NCI-H1417 treated with DMSO at 0.1 percent for 48 hours (cell line): ENCODE measurements at places on chromosomes 2 and 18.

DNA sequence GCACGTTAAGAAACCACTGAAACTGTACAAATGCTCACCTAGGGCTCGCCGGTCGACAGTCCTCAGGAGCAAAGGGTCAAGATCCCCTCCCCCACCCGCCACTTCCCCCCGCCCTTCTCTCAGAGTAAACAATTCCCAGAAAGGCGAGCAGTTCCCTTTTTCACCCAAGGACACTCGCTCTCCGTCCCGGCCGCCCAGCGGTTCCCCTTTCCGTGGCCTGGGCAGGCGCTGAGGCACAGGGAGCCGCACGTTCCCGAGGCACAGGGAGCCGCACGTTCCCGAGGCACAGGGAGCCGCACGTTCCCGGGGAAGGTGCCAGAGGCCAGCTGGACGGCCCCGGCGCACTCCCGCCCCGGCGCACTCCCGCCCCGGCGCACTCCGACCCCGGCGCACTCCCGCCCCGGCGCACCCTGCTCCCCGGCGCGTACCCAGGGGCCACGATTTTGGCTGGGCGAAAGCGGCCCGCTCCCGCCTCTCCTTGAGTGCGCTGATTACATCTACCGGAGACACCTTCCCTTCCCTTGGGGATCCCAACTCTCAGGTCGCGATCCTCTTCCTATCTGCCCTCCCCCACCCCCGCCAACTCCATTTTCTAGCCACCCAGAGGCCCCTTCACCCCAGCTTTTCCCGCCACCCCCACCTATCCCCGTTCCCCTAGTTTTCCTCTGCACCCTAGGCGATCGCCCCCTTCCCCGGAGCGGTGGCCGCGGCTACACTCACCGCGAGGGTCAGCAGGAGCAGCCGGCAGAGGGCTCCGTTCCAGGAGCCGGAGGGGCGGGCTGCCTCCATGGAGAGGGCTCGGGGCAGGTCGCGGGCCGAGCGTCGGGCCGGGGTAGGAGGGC is 817 bp downstream of the DSC2 start:
- DNase-seq: no peak

- DNase-seq: no peak
Measured at GRCh38 chr2:199556527-199557285, 99.0 kb upstream of the SATB2 start.

DNA sequence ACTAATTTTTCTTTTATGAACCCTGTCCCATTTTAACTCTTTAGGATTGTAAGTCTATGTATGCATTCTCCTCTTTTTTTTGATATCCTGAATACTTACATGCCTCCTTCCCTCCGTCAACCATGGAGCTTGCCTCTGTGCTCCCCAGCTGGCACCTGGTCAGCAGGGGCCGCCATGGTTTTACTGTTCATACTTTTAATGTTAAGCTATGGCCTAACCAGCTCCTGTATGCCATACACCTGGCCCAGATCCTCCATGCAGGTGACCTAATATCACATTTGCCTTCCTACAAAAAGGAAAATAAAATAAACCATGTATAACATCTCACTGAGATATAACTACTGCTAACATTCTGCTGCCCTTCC is 283.1 kb upstream of the TRIB2 start:
- no peak for DNase-seq

- no peak for DNase-seq
Measured at GRCh38 chr2:97743913-97744312, 30.5 kb downstream of the ZAP70 start.

DNA sequence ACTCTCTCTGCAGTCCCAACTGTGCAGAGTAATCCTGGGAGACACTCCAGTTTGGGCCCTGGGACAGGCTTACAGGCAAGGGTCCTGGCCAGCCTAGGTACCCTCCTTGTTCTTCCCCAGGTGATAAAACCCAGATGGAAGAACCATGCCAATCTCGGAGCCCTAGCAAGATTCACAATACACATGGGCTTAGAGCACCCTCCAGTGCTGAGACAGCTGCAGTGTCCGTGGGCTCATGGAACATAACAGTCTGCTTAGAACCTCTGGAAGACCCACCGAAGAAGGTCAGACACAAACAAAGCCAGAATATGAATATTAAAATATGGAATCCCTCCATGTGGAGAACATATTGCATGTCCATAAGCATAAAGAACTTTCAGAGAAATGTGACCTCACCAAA is 568.1 kb downstream of the KCNJ3 start:
- no peak for DNase-seq

GRCh38 chr2:18046558-18047212 is 168.2 kb downstream of the KCNS3 start:
- DNase-seq: no peak

- DNase-seq: no peak
Measured at GRCh38 chr2:64463781-64464180, 9.8 kb downstream of the LGALSL start.

- no peak for DNase-seq
Measured at GRCh38 chr2:37377187-37377532, 32.7 kb downstream of the QPCT start.

DNA sequence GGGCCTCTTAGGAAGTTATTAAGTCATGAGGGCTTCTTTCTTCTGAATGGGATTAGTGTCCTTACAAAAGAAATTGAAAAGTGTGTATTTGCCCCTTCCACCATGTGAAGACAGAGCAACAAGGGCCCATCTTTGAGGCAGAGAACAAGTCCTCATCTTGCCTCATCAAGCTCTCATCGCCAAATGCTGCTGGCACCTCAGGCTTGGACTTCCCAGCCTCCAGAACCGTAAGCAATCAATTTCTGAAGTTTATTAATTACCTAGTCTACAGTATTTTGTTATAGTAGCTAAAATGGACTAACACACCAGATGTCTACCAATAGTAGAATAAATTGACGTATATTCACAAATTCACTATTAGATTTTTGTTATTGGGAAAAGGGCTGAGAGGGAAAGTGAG is 74.6 kb downstream of the CCDC148 start:
- no peak for DNase-seq

DNA sequence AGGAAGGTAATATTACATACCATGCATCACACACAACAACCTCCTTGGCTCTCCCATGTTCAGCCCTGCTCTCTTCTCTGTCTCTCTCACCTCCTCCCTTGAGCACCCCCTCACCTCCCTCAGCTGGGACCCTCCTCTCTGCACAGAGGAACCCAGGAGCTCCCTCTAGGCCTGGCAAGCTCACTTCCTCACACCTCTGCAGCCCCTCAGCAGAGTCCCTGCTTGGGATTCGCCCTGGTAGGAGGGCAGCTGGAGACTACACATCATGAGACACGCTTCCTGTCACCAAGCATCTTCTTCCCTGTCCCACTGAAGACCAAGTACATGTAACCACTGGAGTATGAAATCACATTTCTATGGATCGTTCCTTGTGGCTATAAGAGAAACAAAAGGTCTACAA is 51.0 kb downstream of the ADD2 start:
- DNase-seq: no peak

- DNase-seq: peak; percentile 66
Measured at GRCh38 chr2:100036793-100037192, 105.6 kb downstream of the AFF3 start.

GRCh38 chr2:222582928-222583327 is 73.0 kb downstream of the FARSB start:
- DNase-seq: no peak

DNA sequence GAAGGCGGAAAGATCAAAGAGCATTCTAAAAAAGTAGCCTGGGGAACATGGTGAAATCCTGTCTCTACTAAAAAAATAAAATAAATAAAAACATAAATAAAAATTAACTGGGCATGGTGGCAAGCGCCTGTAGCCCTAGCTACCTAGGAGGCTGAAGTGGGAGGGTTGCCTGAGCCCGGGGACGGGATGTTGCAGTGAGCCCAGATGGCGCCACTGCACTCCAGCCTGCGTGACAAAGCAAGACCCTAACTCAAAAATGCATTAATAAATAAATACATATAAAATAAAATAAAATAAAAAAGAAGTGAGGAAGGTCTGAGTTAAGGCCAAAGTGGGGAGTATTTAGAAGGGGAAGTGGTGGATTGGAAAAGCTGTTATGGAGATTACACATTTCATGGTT is 1.3 kb upstream of the PSMD14 start:
- no peak for DNase-seq

DNA sequence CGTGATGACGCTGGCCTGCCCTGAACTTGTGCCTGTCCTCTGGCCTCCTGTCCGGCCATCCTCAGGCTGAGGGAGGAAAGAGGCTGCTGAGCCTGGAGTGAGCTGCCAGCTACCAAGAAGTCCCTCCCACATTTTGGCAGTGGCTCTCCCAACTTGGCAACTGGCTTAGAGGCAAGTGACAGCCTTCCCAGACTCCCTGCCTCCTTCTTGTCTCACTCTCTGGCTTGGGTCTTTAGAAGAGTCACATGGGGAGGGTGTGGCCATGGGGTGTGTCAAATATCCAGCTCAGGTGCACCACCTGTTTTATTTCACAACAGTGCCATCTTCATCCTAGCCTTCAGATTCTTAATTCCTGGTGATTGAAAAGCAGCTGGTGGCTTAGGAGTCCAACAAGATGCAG is 222.9 kb downstream of the PRKCE start:
- no peak for DNase-seq

GRCh38 chr2:143708682-143709081 is 579.5 kb downstream of the ARHGAP15 start:
- no peak for DNase-seq

DNA sequence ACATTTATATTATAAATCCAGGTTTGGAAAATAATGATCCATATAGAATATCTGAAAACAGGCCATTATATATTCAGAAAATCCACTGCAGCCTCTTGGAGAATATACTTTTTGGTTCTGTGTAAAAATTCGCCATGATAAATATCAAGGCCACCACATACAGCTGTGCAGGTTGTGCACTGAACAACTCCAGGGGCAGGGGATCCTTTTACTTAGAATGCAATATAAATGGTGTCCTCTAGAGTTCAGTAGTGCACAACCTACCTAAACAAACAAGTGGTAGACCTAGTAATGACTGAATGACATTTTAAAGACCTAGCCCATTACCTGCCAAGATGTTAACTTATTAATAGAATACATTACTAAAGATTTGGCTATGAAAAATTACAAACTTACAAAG is 22.4 kb downstream of the MOGAT1 start:
- no peak for DNase-seq

DNA sequence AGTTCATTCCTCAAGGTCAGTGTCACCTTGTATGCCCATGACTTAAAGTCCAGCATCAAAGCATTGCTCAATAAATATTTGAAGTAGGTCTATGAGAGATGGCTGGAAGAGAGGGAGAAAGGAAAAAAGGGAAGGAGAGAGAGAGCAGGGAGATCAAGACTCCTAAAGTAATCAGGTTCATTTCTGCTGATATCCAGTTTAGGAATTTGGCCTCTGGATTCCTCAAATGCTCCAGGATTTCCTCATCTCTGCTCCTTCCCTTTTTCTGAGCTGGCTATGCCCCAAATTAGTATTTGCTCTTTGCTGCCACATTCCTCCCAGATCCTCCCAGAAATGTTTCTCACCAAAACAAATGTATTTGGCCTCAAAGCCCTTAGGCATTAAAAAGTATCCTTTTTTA is 739.4 kb upstream of the CHAC2 start:
- no peak for DNase-seq
